Epithelial cell of prostate (primary cell): ENCODE measurements at places on chromosomes 1 and 21.

- DNase-seq, result no peak
Observed at GRCh38 chr21:45862543-45863207, 118.9 kb upstream of the COL6A1 start.

DNA sequence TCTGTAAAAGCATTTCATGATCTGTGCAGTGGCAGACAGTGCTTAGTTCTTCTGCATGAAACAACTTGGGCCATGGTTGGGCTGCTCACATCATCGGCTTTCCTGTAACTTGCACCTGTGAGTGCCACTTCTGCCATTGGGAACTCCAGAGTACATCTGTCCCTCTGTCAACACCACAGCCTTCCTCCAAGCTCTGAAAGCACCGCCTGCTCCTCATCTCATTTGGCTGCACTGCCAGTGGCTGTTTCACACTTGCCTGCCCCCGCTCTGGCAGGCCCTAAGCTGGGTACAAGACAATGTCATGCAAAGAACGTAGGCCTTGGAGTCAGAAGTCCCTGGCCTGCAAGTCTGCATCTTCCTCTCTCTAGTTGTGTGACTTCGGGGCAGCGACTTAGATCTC is 46.4 kb downstream of the DDX20 start:
- DNase-seq, result no peak

DNA sequence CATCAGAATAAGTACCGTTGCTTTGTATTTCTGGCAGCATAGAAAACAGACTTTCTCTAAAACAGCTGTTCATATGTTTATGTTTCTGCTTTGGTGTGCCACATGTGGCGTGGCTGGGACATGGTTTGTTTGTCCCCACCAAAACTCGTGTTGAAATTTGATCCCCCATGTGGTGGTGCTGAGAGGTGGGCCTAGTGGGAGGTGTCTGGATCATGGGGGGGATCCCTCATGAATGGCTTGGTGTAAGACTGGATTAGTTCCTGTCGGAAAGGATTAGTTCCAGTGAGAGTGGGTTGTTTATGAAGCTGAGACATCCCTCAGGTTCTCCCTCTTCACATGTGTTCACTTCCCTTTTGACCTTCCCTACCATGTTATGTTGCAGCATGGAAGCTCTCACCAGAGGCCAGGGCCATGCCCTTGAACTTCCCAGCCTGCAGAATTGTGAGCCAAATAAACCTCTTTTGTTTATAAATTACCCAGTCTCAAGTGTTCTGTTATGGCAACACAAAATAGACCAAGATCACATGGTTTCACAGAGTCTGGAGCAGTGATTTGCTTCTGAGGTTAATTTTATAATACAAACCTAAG is 17.9 kb upstream of the H3-3A start:
- no peak for DNase-seq

GRCh38 chr1:192573499-192573898 is 2.1 kb upstream of the RGS1 start:
- no peak for DNase-seq

DNA sequence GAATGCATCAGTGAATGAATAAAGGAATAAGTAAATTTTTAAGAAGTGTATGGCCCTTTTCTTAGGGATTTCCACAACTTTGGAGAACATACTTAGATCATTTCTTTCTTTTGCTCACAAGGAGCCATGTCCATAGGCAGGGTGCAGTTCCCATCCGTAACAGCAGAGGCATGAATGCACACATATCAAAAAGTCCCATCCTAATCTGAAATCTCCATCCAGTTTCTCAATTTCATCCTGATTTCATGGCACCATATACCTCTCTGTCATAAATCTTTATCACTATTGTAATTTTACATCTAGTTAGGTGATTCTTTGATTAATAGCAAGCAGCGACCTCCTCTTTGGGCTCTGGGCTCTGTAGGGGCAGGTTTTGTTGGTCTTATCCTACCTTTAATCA is 359.2 kb downstream of the RRAGC start:
- DNase-seq, result no peak

DNA sequence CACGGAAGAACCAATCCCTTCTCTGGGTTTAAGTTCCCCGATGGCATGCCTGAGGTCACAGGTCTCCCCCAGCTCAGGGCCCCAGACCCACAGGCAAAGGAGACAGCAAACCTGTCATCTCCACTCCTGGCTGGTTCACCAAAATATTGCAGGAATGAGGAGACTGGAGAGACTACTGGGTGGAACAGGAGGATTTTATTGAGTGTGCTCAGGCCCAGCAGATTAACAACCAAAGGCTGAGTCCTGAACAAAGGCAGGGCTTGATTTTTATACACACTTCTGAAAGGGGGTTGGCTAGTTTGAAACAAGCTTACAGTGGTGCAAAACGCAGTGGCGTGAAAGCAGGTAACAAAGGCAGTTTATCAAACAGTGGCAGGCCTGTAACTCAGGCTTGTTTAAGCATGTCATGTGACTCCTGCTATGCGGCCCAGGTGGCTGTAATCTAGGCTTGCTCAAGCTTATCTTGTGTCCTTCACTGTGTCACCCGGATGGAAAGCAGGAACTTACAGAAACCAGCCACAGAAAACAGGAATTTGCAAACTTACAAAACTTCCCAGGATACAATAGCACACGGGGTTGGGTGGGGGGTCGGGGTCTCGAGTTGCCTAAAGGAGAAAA is 27.4 kb upstream of the KCNJ15 start:
- no peak for DNase-seq

GRCh38 chr1:11414926-11415538 is 63.9 kb upstream of the DISP3 start:
- DNase-seq, result no peak

GRCh38 chr21:34510148-34511142 is 1.6 kb downstream of the KCNE1 start:
- DNase-seq, result no peak

GRCh38 chr1:5634893-5635292 is 357.3 kb downstream of the NPHP4 start:
- DNase-seq, result no peak

DNA sequence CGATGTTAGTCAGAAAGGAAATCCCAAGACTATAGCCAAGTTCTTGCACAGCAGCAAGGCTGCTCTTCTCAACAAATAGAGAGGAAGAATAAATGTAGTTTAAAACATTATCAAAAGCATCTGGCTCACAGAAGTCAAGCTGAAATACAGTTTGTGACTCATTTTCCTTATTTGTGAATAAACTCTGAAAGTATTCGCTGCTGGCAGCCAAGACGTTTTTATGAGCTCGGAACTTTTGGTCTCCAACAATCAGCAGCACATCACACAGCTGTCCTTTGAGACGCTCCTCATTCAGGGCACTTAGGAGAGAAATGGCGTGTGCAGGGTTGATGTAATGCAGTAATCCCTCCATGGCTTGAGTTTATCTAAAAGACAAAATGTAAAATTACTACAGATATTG is 16.4 kb downstream of the ZBTB21 start:
- no peak for DNase-seq

- no peak for DNase-seq
Observed at GRCh38 chr1:82920418-82921248, 1078.3 kb downstream of the TTLL7 start.

DNA sequence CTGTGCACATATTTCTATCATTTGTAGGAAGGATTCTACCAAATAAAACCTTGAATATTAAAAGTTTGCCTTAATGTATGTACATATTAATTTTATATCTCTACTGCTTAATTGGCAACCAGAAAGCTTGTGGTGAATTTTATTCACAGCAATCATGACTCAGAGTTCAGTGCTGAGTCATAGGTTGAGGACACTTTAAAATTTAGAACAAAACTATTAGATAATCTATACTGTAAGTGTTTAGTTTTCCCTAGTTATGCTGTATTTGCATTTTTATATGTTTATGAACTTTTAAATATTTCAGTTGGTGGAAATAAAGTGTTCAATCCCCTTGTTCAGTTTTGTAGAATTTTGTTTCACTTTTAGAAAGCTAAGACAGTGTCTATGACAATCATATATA is 841.5 kb downstream of the KCNT2 start:
- no peak for DNase-seq

DNA sequence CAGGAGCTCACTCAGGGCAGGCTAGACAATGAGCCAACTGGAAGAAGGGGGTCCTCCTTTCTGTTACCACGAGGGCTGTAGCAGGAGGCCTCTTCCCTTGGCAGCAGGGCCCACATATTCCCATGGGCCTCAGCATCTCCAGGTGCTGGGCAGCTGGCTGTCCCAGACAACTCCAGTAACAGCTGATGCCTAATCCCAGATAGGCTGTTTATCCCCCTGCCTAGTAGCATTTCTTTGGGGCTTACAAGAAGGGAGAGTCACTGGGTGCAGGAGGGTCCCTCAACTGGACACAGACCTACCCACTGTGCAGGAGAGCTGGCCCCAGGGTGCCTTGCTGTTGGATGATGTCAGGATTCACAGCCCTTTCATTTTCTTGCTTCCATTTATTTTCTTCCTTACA is 278.2 kb downstream of the DSCAM start:
- DNase-seq, result no peak

- no peak for DNase-seq
Observed at GRCh38 chr1:32618673-32619221, 31.6 kb downstream of the ZBTB8OS start.

GRCh38 chr1:67771152-67771551 is 62.1 kb downstream of the GNG12 start:
- DNase-seq, result peak; percentile 97

- DNase-seq, result no peak
Observed at GRCh38 chr1:211613951-211614350, 35.0 kb upstream of the SLC30A1 start.

- no peak for DNase-seq
Observed at GRCh38 chr1:199269241-199269640, 630.4 kb downstream of the PTPRC start.

DNA sequence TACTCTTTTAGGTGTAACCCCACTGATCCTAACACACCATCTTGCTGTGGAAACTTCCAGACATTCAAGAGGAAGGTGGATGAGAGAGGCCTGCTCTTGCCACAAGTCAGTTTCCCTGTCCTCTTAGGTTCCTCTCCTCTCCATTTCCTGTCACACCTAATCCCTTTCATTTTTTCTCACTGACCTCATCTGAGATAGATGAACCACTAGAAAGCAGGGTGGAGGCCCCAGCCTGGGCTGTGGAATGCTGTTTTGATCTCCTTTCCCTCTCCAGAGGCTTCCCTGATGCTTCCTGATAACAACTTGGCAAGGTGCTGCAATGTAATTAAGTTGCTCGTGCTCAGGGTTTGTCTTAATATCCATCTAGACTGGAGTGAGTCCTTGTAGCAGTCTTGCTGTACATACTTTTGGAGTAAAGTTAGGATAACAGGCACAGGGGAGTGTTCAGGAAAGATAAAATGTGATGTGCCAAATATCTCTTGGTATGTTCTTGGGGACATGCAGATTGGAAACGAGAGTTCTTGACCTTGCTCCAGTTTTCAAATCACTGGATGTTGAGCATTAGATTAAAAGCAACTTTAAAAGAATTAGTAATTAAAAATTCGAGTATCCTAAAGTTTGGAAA is 11.2 kb downstream of the LRRC42 start:
- DNase-seq, result no peak

DNA sequence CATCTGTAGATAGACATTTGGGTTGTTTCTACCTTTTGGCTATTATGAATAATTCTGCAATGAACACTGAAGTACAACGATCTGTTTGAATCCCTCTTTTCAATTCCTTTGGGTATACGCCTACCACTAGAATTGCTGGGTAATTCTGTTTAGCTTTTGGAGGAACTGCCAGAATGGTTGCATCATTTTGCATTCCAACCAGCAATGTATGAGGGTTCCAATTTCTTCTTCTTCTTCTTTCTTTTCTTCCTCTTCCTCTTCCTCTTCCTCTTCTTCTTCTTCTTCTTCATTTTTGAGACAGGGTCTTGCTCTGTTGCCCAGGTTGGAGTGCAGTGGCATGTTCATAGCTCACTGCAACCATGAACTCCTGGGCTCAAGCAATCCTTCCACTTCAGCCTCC is 13.8 kb upstream of the THEM5 start:
- DNase-seq, result no peak

DNA sequence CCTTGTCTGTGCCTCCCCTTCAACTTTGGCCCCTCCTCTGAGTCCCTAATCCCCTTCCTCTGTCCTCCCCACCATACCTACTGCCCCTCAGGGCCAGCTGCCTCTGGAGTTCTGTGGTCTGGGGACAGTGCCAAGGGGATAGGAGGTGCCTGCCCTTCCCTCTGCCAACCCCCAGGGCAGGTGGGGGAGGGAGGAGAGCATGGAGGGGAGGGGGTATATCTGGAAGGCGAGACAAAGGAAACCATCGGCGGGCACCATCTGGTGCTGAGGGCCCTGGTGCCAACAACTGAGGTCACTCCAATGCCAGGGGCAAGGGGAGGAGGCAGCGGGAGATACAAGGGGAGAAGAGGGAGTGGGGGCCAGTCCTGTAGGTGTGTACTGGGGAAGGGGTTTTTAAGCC is 9.6 kb downstream of the RAB25 start:
- DNase-seq, result no peak

- DNase-seq, result no peak
Observed at GRCh38 chr1:20712215-20712577, 5.6 kb downstream of the KIF17 start.

GRCh38 chr1:8226747-8227146 is 91.2 kb upstream of the SLC45A1 start:
- no peak for DNase-seq

DNA sequence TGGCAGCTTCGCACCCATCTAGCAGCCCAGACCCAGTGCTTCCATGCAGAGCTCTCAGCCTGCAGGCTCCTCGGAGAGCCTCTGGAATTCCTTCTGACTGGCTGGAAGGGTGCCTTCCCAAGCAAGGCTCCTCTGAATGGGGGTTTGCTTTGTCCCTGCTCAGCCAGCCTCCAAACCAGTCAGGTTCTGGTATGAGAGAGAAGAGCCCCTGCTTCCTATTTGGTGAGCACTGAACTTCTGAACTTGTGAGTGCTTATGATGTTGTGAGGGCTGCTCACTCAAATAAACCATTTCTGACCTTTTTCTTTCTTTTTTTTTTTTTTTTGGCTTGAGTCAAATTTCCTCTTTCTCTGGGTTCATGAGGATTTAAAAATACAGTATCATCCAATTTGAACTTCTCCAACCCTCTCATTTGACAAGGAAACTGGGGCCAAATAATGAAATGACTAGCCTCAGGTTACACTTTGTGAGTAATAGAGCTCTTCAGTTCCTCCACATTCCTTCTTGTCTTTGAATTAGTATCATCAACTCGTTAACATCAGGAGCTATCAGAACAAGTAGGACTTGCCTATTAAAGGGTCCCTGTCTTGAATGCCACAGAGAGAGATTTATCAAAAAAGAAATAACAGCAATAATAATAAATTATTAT is 39.6 kb downstream of the GFI1 start:
- DNase-seq, result no peak

DNA sequence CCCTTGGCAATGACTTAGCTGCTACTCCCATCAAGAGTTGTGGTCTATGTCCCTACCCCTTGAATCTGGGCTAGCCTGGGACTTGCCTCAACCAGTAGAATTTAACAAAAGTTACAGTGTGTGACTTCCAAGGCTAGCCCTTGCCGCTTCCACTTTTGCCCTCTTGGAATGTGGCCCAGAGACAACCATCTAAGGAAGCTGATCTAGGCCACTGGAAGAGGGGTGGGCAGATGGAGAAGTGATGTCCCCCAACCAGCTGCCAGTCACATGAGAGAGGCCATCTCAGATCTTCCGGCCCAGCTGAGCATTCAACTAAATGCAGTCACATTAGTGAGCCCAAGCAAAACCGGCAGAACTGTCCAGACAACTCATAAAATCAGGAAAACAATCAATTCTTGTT is 115.1 kb downstream of the TOMM20 start:
- DNase-seq, result no peak
